ENCODE measurements at places on chromosomes 1 and 21. TPM values are rescaled to one million over a fixed set of nuclear protein-coding genes. Genes with fewer than 3 reads are reported as not detected.

LAMB3 gene
- 16.1 TPM for total RNA-seq

RNU1-2 gene
- total RNA-seq, result under 0.01 TPM

KISS1 gene
- not detected for total RNA-seq

ZNF669 gene
- total RNA-seq, result 4.8 TPM

DNA sequence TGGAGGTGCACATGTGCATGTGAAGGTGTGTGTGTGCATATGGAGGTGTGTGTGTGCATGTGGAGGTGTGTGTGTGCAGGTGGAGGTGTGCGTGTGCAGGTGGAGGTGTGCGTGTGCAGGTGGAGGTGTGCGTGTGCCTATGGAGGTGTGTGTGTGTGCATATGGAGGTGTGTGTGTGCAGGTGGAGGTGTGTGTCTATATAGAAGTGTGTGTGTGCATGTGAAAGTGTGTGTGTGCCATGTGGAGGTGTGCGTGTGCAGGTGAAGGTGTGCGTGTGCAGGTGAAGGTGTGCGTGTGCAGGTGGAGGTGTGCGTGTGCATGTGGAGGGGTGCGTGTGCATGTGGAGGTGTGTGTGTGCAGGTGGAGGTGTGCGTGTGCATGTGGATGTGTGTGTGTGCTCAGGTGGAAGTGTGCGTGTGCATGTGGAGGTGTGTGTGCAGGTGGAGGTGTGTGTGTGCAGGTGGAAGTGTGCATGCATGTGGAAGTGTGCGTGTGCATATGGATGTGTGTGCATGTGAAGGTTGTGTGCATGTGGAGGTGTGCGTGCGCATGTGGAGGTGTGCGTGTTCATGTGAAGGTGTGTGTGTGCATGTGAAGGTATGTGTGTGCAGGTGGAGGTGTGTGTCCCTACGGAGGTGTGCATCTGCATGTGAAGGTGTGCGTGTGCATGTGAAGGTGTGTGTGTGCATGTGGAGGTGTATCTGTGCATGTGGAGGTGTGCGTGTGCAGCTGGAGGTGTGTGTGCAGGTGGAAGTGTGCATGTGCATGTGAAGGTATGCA, 13.5 kb downstream of the C1orf74 start:
- no peak for DNase-seq

- peak; percentile 46 for DNase-seq
Measured at GRCh38 chr21:15080526-15080925, 15.7 kb upstream of the NRIP1 start.
